Stimulated activated CD4-positive, alpha-beta T cell treated with anti-CD3 and anti-CD28 coated beads, TNF-alpha, amount 100 ng/mL, for 48 hours (primary cell): ENCODE measurements at places on chromosomes 13 and 19.

DNA sequence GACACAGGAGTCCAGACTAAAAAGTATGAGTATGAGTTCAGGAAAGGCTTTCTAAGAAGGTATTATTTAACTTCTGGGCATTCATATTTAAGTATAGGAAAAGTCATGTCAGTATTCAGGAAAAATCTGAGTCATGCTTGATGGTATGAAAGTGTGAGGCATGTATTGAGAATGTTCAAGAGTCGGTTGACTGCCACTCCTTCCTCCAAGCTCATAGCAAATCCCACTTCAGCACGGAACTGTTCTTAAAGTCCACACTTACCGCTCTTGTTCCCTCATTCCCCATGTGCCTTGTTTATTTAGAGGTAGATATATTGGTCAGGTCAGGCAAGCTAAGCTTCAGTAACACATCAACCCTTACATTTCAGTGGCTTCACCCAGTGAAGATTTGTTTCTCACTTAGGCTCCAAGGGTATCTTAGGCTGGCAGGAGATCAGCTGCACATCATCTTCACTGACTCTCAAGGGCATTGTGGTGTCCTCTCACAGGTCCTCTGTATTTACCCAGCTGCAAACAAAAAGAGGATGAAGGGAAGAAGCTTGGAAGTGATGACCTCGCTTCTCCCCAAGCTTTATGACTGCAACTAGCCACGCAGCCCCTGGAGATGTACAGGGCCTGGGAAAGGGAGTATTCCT is 1189.2 kb downstream of the EFNB2 start:
- no peak for DNase-seq

DNA sequence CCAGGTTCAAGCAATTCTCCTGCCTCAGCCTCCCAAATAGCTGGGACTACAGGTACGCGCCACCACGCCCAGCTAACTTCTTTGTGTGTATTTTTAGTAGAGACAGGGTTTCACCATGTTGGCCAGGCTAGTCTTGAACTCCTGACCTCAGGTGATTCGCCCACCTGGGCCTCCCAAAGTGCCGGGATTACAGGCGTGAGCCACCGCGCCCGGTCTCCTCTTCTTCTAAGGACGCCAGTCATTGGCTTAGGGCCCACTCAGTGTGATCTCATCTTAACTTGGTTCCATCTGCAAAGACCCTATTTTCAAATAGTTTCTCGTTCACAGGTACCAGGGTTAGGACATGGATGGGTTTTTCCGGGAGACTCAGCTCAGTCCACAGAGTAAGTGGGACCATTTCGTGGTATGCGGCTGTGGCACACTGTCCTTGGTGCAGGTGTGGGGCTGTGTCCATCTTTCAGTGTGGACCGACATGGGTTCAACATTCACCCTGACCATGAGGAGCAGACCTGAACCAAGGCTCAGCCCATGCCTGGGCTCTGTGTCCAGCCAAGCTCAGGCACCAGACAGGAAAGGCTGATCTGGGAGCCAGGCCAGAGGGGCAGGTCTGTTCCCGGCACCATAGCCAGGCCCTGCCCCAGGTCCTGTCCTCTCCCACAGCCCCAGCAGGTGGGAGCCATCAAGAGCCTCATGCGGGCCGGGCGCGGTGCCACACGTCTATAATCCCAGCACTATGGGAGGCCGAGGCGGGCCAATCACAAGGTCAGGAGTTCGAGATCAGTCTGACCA is 2.8 kb upstream of the MKNK2 start:
- DNase-seq, result no peak

- DNase-seq, result no peak
Measured at GRCh38 chr13:49450105-49450819, 6.2 kb downstream of the SETDB2 start.

DNA sequence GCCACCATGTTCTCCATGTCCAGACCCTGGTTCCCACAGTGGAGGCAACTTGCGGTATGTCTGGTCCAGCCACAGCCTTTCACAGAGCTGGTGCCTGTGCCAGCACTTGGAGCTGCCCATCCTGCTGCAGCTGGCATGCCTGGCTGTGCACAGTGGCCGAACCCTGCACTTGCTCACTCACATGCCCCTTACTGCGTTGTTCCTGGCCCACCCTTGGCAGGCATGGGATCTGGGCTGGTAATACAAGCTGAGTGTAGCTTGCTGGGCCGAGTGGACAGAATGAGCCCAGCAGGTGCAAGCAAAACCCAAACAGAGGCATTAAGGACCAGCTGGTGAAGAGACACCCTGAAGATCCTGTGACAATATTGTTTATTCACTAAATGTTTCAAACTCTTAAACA is 583.9 kb upstream of the SLITRK6 start:
- no peak for DNase-seq

DNA sequence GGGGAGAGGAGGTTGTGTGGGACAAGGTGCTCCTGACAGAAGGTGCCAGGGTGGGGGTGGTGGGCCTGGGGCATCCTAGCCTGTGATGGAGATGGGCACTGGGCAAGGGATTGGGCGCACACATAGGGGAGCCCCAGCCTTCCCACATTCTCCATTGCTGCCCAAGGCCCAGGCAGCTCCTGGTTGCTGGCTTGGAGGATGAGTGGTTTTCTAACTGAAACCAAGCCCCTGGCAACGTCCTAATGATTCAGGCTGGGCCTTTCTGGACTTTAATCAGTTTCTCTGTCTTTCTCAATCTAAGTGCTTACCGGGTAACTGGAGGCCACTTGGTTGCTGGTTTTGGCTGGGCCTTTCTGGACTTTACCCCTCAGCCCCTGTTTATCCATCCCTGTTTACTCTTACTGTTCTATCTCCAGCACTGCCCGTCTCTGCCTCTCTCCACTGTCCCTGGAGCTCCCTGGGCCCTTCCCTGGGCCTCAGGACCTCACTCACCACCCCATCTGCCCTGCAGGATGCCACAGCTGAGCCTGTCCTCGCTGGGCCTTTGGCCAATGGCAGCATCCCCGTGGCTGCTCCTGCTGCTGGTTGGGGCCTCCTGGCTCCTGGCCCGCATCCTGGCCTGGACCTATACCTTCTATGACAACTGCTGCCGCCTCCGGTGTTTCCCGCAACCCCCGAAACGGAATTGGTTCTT is 354 bp downstream of the CYP4F3 start:
- DNase-seq, result no peak

GRCh38 chr19:4722671-4723594 is 709 bp downstream of the DPP9 start:
- DNase-seq, result no peak

DNA sequence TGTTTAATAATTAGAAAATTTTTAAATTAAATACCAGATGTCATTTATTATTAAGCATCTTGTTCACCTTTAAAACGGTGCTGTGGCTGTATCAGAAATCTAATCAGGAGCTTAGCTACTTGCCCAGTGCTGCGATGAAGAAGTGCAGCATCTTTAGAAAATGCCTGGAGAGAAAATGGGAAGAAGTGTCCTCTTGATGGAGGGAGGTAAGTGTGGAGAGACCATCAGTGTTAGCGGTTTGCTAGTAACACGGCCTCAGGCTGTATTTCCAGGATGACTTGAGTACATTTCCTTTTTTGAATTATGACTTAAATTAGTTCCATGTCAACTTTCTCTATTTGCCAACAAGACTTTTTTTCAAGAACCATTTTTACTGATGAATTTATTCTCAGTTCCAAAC is 74.1 kb downstream of the SHISA2 start:
- DNase-seq, result no peak

GRCh38 chr19:17615889-17616685 is 60.6 kb downstream of the COLGALT1 start:
- DNase-seq, result no peak

- no peak for DNase-seq
Measured at GRCh38 chr19:35332817-35333216, 3.8 kb downstream of the CD22 start.

DNA sequence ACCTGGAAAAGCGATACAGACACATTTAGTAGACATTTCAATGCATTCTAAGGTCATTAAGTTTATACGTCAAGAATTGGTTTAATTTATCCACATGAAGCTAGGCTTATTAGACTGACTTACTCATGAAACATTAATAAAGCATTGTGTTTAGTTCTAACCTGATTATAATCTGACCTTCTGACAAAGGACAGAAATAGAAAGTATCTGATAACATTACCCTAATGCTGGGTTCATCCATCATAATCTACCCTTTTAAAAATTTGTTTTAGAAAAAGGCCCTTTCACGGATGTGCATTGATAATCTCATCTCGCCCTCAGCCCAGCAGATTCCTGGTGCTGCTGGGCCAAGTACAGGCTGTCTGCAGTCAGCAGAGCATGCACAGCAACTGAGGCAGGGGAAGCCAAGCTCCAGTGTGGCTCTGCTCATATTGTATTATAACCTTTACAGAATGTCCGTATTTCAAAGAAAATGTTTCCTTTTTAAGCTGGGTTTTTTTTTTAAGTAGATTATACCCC is 142.1 kb upstream of the MAB21L1 start:
- DNase-seq, result no peak

DNA sequence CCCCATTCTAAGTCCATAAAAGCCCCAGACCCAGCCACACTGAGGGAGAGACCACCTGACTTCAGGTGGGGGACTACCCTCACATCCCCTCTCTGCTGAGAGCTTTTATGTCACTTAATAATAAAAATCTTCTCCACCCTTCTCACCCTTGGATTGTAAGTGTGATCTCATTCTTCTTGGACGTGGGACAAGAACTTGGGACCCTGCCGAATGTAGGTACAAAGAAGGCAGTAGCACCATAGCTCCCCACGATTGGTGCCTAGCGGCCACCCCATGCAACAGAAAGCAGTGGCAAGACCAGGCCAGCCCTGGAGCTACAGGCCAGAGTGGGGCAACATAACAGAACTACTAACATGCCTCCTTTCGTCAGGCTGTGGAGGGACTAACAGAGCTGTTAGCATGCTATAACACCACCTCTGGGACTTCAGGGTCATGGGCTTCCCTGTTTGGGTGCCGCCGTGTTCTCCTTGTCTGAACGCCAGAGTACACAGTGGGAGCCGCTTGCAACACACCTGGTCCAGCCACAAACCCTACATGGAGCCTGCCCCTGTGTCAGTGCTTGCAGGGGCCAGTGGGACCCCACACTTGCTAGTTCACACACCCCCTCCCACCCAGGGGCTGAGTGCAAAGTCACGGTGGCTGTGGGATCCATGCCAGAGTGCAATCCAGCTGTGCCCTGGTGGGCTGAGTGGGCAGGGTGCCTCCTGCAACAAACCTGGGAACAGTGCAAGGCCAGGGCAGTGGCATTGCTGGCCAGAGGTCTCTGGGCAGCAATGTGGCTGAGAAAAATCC is 5.2 kb upstream of the FBXO17 start:
- no peak for DNase-seq

DNA sequence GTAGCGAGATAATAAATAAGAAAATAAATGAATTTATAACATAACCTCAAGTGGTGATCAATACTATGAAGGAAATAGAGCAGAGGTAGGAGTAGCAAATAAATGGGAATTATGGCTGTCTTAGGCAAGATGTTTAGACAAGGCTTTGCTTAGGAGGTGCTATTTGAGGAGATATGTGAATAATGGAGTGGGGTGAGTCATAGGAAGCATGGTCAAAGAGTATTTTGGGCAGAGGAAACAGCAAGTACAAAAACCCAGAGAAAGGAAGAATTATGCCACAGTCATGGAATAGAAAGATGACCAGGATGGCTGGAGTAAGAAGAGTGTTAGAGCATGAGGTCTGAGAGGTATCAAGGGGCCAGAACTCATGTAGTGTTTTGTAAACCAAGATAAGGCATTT is 33.6 kb upstream of the LPAR6 start:
- no peak for DNase-seq

GRCh38 chr19:45630463-45630862 is 8.7 kb downstream of the EML2 start:
- no peak for DNase-seq

GRCh38 chr13:26446751-26447150 is 110.7 kb upstream of the WASF3 start:
- no peak for DNase-seq

DNA sequence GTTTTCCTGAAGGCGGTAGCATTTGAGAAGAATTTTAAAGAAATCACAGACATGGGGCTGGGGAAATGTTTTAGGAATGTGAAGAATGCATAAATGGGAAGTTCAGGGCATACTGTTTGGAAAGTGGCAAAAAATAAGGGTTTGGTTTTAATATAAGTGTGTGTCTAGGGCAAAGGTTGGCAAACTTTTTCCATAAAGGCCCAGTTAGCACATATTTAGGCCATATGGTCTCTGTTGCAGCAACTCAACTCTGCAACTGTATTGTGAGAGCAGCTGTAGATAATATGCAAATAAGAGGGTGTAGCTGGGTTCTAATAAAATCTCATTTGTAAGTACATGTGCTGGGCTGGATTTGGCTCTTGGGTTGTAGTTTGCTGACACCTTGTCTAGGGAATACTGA is 521.9 kb downstream of the DIAPH3 start:
- no peak for DNase-seq

- no peak for DNase-seq
Measured at GRCh38 chr19:49428547-49429451, 3.6 kb downstream of the GFY start.

DNA sequence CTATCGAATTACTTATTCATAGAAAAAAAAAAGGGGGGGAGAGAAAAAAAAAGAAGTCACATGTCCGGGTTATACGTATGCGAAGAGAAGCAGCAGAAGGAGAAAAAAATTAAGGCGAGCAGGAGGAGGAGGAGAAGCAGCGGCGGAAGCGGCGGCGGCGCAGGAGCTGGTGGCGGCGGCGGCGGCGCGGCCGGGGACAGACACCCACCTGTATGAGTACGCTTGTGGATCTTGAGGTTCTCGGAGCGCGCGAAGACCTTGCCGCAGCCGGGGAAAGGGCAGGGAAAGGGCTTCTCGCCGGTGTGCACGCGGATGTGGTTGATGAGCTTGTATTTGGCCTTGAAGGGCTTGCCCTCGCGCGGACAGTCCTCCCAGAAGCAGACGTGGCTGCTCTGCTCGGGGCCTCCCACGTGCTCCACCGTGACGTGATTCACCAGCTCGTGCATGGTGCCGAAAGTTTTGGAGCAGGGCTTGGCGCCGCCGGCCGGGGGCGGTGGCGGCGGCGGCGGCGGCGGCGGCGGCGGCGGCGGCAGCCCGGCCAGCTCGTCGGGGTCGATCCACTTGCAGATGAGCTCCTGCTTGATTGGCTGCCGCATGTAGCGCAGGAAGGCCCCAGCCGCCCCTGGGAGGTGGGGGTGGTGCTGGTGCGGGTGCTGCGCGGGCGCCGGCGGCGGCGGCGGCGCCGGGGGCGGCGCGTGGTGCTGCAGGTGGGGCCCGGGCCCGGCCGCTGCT is 1.5 kb downstream of the ZIC5 start:
- DNase-seq, result no peak

GRCh38 chr19:51016798-51017683 is 2.5 kb downstream of the KLK10 start:
- DNase-seq, result peak; percentile 53
